Activated CD4-positive, alpha-beta T cell treated with anti-CD3 and anti-CD28 coated beads, Interleukin-2, amount 50 U/mL, for 48 hours (primary cell): ENCODE measurements at places on chromosomes 7 and 10.
A peak's percentile ranks its signal among the peaks of the same experiment; 100 is the strongest.

DNA sequence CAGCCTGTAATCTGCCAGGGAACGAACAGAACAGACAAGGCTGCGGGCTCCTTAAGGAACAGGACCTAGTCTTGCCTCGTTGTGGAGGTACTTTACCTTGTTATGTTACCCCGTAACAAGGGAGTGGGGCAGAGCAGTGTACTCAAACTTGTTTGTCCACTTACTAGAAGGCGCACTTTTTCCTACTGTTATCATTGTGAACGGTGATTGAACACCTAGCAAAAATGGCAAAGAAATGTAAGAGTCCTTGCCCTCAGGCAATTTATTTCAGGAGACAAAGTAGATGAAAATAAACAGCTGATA, 620 bp upstream of the IMPDH1 start:
- no peak for DNase-seq

- no peak for DNase-seq
Measured at GRCh38 chr7:17396692-17397091, 98.2 kb downstream of the AHR start.

DNA sequence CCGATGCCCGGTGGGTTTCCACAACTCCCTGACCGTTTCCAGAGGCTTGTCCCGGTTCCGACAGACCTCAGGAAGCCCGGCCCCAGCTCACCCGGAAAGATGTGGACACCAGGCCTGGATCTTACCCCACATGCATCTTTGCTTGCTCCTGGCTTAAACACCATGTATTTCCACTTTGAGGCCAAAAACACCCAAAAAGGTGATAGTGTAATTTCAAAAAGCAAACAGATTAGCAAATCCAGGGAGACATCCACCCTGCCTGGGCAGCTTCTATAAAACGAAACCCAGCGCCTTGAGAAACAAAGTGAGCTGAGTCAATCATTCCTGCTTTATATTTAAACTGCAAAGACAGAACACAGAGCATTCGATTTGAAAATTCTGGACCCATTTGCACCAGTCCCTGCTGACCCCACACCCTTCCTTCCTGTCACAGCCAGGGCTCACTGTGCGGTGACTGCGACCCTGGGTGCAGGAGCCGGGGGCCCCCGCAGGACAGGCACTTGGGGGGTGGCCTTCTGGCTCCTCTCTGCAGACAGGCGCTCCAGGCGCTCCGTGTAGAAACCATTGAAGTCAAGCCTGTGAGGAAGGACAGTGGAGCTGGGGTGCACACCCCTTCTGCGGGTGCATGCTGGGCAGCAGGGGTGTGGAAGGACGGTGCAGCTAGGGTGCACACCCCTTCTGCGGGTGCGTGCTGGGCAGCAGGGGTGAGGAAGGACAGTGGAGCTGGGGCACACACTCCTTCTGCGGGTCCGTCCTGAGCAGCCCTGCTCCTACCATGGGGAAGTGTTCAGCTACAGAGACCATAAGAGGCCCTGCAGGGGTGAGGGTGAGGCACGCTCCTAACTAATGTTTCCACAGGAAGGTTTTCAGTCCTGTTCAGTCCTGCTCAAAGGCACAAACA, 2.9 kb upstream of the ADAM8 start:
- no peak for DNase-seq

DNA sequence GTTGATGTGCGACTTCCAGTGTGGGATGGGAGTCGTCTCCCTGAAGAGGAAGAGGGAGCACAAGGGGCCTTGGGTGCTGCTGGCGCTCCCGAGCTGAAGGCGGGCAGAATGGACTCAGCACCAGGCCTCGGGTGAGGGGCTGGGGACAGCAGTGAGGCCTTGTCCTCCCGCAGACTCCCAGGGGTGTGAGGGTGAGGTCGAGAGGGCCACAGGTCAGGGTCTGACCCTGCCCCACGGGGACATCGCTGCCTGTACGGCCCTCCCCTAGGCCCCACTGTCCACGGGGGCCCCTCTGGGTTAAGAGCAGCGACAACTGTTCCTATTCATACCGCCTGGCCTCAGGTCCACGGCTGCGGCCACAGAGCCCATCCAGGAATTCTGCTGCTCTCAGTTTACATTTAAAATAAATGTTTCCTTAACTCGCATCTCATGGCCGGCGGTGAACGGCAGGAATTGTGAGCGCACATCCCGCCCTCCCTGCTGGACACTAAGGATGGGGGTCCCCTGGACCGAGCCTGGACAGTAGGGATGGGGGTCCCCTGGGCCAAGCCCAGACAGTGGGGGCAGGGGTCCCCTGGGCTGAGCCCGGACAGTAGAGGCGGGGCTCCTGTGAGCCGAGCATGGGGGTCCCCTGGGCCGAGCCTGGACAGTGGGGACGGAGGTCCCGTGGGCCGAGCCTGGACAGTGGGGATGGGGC, 61.7 kb downstream of the PDGFA start:
- no peak for DNase-seq

GRCh38 chr10:2681891-2682290, 385.5 kb upstream of the PFKP start:
- no peak for DNase-seq

- DNase-seq = no peak
Measured at GRCh38 chr10:31927565-31927883, 1.1 kb downstream of the ARHGAP12 start.

GRCh38 chr10:14513123-14513522, 182.4 kb upstream of the FRMD4A start:
- no peak for DNase-seq

- no peak for DNase-seq
Measured at GRCh38 chr10:96740579-96741281, 20.4 kb upstream of the PIK3AP1 start.

GRCh38 chr10:110783509-110784107, 88.1 kb upstream of the PDCD4 start:
- peak; percentile 78 for DNase-seq

GRCh38 chr7:49020145-49020544, 95.8 kb downstream of the CDC14C start:
- no peak for DNase-seq

DNA sequence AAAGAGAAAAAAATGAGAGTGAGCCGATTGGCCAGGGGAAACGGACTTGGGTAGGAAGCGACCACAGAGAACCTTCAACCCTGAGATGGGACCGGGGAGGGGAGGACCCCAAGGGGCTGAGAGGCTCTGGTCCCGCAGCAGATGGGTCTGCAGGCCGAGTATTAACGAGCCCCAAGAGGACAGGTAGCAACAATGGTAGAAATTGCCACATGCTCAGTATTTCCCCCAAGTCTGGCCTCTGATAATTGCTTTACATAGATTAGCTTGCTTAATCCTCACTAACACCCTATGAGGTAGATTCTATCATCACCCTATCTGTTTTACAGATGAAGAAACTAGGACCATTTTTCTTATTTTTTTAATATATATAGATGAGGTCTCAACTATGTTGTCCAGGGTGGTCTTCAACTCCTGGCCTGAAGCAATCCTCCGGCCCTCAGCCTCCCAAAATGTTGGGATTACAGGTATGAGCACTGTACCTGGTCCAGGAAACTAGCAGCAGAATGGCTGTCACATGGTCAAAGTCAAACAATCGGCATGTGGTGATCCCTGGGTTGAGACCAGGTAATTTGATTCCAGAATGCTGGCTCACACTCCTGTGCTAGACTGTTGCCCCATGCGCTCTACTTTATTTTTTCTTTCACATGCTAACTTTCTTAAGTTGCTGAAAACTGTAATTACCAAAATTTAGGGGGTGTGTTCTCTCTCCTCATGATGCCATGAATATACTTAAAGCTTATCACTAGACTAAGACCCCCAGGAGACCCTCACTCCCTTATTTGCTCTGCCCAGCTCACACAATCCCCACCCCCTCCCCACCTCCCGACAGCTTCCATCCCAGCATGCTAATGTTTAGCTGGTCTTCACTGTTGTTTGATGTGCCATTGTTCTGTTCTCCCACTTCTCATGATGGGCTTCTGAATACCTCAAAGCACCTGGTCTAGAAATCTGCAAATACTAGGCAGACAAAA, 67.9 kb upstream of the AFAP1L2 start:
- no peak for DNase-seq

- DNase-seq = no peak
Measured at GRCh38 chr10:112643600-112644264, 196.7 kb downstream of the VTI1A start.

DNA sequence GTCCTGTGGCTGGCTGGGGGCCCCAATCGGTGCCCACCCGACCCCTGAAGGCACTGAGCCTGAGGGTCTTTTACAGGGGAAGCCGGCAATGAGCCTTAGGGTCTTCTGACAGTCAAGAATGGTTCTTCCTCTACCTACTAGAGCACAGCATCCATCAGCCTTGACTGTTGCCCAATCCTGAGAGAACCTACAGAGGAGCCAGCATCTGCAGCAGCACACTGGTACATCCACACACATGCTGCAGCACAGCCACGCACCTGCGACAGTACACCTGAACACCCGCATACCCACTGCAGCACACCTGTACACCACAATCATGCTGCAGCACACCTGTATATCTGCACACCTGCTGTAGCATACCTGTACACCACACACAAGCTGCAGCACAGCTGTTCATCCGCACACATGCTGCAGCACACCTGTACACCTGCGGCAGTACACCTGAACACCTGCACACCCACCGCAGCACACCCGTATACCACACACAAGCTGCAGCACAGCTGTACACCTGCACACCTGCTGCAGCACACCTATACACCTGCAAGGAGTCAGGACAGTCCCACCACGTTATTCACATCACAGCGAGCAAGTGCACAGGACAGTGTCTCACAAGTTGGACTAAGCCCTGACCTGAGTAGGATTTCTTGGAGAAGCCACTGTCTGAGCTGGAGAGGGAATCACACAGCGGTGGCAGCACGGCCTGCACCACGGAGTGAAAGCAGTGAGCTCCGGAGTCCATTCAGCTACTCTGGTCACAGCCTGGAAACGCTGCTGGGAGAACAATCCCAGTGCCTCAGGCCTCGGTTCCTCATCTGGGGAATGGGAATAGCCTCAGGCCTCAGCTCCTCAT, 56.4 kb downstream of the VIPR2 start:
- no peak for DNase-seq

DNA sequence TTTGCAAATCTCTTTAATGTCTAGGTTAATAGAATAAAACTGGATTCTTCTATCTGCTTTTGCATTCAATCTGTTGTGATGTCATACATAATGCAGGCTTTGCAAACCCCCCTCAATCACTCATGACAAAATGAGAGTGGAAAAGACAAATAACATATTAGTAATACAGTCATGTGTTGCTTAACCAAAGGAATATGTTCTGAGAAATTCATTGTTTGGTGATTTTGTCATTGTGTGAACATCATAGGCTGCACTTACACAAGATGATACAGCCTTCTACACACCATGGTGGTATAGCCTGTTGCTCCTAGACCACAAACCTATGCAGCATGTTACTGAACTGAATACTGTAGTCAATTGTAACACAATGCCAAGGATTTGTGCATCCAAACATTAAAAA, 87.3 kb upstream of the SEC61G start:
- no peak for DNase-seq

DNA sequence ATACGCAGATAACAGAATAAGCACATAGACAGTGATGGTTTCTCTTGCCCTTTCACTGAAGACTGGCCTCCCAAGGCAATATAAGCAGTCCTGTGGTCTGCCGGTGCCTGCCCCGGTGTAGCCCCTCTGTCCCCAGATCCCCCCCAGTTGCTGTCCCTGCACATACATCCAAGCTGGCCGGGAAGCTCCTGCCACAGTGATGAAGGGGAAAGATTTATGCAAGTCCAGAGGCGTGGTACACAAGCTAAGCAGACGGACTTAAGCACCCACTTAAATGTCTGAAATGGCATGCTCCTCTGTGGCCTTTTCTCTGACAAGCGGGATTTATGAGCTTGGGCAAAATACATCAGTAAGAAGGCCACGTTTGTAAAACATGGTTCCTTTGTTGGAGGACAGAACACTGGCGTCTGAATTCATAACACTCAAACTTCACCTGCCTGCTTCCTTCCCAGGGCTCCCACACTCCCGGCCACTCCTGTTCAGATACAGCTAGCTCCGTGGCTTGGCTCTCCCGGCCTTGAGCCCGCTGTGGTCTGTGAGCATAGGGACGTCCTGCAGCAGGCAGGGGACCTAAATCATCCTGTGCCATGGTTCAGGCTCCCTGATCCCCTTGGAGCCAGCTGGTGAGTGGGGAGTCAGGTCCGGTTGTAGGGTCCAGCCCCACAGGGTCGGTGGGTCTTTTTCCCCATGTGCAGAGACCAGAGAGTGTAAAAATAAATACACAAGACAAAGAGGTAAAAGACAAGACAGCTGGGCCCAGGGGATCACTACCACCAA, 61.7 kb upstream of the PPP2R2D start:
- DNase-seq = no peak

DNA sequence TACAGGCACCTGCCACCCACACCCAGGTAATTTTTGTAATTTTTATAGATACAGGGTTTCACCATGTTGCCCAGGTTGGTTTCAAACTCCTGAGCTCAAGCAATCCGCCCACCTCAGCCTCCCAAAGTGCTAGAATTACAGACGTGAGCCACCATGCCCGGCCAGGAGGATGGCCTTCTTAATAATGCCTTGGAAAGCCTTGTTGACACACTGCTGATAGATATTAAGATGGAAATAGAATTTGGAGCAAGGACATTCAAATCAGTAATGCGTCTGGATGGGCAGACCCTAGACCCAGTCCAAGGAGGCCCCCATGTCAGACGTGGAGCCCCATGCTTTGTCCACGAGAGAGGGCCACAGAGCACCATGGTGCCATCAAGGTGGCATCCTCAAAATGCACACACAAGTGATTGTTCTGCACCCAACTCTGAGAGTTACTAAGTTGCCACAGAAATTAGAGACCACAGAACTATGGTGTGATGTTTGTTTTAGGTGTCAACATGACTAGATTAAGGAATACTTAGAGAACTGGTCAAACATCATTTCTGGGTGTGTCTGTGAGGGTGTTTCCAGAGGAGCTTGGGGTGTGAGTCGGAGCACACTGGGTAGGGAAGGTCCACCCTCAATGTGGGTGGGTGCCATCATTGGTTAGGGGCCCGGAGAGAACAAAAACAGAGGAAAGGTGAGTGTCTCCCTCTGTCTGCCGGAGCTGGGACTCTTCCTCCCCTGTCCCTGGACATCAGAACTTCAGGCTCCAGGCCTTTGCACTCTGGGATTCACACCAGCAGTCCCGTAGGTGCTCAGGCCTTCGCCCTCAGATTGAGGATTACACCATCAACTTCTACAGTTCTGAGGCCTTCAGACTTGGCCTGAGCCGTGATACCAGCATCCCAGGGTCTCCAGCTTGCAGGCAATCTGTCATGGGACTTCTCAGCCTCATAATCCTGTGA, 34.5 kb downstream of the EBF3 start:
- no peak for DNase-seq

GRCh38 chr10:4174197-4174596, 389.2 kb upstream of the KLF6 start:
- DNase-seq = no peak

GRCh38 chr7:90777465-90777864, 181.3 kb downstream of the CDK14 start:
- no peak for DNase-seq

- no peak for DNase-seq
Measured at GRCh38 chr7:17832242-17832641, 108.1 kb downstream of the SNX13 start.

GRCh38 chr7:120806669-120807068, 51.3 kb downstream of the TSPAN12 start:
- no peak for DNase-seq

DNA sequence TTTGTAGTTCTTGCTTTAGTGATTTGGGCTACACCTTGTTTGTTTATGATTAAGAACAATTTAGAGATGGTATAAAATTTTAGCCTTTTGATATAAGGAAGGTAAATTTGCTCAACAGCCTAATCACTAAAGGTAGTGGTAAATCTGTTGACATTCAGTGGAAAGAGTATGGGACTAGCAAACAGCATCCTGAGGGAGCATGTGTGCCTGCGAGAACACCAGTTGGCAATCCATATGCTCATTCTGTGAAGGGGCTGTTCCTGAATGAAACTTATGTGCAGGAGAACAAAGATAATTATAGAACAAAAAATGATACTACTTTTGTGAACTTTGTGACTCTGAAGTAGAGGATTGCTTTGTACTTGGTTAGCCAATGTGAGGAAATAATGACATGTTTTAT, 44.0 kb downstream of the CAPZA2 start:
- DNase-seq = no peak
